SHP77 treated with DMSO at 0.1 percent for 48 hours (cell line): ENCODE measurements at places on chromosomes 5 and 9.

GRCh38 chr5:55173687-55174230, 782 bp upstream of the CDC20B start:
- DNase-seq = no peak

DNA sequence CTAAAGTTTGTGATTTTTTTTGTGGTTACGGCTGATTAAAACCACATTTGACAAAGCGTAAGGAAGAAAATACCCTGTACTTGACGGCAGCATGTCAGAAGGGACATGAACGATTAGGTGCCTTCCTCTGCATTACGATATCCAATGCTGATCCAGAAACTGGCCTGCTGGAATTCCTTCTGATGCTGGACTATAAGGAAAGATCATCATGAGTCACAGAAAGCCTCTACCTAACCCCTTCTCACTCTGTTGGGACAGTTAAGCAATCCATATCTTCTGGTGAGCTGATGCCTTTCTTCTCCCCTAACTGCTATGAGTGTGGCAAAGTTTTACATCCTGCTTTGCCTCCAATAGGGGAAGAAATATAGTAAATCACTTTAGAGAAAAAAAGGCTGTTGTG, 78.4 kb upstream of the PAPPA start:
- no peak for DNase-seq

DNA sequence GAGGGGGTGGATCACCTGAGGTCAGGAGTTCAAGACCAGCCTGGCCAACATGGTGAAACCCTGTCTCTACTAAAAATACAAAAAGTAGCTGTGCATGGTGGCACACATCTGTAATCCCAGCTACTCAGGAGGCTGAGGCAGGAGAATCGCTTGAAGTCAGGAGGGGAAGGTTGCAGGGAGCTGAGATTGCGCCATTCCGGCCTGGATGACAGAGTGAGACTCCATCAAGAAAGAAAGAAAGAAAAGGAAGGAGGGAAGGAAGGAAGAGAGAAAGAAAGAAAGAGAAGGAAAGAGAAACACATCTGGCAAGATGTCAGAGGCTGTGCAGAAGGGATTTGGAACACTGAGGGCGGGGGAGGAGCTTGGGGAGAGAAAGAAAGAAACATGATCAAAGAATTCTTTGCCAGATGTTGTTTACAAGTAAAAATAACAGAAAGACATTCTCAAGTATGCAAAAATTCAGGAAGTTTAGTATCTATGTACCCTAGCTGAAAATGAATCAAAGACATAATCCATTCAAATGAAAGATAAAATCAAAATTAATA, 93.7 kb downstream of the AK8 start:
- DNase-seq = no peak

DNA sequence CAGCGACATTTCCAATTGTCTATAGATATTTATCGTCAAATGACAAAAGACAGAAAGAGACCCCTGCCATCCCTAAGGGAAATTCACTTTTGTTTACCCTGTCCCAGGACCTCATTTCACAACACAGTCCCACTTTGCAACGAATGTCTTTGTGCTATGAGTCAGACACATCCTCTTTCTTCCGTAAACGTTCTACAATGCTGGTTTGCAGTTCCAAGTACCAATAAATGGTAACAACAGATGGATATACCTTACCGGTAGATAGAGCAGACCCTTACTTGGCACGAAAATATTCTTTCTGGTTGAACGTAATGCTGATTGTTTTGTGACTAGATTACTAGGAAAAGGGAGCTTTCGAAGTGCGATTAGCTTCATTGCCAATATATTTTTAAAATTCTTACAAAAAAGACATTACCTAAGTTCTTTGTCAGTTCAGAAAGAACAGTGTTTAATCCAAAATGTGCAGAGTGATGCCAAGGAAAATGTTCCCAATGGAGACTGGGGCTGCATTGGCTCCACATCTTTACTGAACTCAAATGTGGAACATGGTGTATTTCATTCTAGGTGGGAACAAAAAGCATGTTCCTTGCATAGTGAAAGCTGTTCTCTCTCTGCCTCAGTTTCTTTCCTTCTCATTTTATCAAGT, 202.5 kb upstream of the SLC27A6 start:
- no peak for DNase-seq

DNA sequence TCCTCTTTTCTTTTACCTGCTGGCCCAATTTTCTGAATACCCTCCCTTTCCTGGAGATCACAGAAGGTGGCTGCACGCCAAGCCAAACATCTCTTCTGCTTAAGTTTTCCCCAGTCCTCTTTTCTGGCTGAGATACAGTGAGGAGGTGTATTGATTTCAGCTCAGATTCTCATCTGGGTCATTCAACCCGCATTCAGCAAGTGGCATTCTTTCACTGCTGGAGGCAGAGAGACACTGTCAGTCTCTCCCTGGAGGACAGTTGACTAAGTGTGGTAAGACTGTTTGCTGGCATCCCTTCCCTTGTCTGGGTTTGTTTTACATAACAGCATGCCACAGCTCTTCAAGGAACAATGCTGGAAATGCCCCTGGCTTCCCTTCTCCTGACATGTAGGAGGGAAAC, 60.5 kb downstream of the GABRG2 start:
- DNase-seq = no peak

DNA sequence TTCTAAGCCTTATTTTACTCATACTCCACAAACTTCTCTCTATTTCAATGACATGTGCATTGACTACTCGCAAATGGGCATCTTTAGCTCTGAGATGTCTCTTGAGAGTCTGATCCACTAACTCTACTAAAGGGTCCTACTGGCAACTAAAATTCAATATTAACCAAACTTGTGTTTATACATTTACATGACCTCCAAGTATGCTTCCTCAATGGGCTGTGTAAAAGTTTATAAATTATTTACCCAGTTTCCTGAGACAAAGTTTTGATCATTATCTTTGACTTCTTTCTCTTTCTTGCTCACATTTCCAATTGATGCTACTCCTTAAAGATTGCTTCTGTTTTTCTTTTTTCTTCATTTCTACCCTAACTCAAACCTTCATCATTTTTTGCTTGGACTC, 510.1 kb upstream of the DAB2 start:
- DNase-seq = no peak

DNA sequence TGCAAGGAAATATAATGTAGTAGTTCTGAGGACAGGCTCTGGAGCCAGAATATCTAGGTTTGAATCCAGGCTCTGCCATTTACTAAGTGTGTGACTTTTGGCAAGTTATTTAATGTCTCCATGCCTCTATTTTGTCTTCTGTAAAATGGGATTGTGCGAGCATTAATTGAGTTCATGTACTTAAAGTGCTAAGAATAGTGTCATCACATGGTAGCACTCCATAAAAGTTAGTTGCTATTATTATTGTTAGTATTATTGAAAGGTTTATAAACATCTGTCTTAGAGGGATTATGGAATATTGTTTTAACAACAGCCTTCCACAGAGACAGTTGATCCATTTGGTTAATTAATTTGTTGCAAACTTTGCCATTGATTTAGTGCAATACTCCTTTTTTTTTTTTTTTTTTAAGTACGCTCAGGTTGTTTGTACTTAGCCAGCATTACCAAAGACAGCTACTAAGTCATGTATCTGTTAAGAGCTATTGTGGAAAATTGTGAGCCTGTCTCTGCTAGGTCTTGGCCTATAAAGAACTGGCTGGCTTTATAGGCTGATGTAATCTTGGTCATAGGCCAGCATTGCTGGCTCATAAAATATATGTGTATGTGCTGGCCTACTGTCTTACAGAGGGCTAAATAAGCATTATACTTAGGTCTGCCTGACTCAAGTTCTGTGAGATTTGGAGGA, 174.7 kb downstream of the WDR70 start:
- no peak for DNase-seq

GRCh38 chr9:114271556-114272510, 51.1 kb upstream of the ORM1 start:
- DNase-seq = no peak

DNA sequence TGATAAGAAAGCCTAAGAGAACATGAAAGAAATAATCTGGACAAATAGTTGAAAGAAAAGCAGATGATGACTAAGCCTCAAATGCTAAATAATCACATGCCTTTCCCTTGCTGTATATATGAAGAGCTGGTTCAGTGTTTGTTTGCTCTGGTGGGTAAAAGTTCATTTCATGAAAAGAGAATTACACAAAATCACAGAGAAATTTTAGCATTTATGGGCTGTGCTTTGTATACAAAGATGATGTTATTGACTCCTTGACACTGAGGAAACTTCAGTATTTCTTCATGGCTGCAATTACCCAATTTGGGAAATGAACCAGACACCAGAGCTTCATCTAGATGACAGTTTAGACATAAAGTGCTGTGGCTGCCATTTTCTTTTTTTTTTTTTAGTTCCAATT, 527.2 kb downstream of the NR2F1-AS1 start:
- DNase-seq = no peak

DNA sequence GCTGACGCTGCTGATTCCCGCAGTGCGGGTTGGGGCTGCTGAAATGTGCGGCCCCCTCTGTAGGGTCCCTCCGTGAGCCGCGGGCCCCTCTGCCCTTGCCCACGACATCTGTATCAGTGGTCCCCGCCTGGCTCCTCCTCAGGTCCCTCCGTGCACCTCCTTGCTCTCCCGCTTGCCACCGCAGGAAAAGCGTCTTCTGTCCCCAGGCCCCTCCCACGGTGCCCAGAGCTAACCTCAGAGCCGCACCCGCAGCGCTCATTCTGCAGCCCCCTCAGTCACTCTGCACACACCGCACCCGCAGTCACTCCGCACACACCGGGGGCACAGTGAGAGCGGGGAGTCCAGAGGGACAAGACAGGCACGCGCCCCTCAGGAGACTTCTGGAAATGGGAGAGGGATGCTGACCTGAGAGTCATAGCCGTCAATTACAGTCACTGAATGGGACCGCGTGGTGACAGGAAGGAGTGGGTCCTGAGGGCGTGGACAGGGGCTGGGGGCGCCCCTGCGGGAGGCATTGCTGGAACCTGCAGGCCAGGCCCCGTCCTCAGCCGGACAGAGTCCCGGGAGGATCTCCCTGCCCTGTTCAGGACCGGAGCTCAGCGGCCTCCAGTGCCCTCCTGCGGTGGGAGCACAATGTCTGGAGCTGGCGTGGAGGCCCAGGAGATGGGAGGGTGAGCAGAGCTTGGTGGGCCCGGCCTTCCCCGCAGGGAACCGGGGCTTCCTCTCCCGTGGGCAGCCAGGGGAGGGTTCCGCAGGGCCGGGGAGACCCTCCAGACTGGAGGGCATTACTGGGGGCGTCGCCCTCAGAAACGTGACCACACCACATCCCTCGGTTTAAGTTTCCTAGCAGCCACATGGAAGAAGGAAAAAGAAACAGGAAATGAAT, 66.1 kb upstream of the CTSL start:
- DNase-seq = no peak

DNA sequence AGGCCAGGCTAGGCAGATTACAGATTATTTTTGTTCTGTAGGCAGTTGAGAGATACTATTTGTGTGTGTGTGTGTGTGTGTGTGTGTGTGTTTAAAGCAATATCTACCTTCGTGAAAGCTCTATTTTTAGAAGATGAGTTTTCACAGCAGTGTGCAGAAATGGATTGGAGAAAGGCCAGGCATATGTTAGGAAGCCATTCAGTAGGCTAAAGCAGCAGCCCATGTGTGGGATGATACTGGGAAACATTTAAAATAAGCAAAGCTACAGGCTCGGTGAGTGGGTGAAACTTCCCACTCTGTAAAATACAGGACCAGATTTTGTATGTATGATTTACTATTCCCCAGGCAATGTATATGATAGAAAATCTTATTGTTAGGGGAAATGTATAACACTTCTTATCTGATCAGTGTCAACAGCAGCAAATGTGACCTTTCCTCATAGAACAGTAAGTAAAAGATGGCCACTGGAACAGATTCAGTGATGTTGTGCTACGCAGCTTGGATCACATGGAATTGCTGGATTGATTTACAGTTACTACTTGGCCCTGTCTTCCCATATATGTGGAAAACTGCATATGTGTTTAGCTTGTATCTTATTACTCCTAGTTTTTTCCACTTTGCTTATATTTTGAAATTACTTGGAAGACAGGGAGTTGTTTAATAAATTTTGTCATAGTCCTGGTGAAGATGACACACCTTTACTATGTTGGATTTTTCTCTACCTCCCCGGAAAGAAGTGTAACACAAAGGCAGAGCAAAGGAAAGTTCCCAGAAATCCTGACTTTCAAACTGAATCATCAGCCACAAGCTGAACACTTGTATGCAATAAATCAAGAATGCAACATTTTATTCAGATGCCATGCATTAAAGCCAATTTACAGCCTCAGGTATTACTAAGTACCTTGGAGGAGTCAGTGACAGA, 1077.7 kb upstream of the SEMA6A start:
- DNase-seq = no peak

DNA sequence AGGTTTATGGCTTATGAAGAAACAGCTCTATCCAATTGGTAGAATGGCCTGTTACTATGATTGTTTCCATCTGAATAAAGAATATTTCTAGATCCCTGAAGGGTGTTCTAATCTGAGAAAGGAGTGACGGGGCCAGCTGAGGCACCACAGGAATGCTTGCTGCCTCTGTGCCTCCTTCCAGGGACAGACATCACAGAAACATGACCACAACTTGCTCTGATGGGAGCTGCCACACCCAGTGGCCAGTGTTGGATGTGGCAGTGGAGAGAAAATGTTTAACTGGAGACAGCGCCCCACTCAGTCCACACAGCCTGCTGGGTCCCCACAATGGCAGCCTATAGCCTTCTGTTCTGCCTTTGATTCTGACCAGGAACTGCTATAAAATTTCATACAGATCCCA, 38.6 kb upstream of the TESK1 start:
- DNase-seq = no peak
